ENCODE measurements at places on chromosomes 4 and X.

DNA sequence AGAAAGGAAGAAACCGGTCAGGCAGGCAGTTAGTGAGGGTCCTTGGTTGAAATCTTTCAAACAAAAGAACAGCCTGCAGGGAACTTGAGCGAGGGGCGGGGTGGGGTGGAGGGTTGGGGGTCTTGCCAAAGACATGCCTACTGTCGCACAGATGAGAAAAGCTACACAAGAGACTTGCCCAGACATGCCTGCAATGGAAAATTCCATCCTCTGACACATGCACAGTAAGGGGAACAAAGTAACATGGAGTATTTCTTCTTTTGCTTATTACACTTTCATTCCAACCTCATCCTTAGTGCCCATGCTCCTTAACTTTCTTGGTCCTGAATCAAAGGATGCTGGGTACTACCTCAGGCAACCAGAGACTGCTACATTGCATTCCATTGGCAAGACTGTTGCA is 1491.2 kb downstream of the STIM2 start:
- no peak for DNase-seq

DNA sequence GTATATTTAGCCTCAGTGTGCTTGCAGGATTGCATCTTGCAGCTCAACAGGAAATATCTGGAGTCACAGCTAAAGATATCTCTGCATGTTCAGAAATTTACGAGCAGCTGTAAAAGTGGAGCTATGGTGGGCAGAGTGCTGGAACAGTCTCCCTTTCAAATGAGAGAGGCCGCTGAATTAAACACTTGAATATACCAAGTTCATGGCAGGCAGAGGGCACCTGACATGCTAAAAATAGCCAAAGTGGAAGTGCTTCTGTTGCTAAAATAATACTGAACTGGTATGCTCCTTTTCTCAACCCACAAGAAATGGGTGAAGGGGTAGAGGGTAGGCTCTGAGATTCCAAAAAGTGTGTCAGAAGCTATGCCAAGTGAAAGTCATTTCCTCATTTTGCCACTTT is 98.1 kb downstream of the MGST2 start:
- no peak for DNase-seq

- DNase-seq, result peak; percentile 66
These were observed 1746.4 kb upstream of the PCDH7 start for GRCh38 chr4:28973587-28974350.

GRCh38 chr4:109174224-109174953 is 128.1 kb downstream of the COL25A1 start:
- DNase-seq, result no peak

GRCh38 chr4:125041372-125041930 is 273.3 kb upstream of the FAT4 start:
- no peak for DNase-seq

- no peak for DNase-seq
These were observed 68.0 kb downstream of the ACOX3 start for GRCh38 chr4:8372506-8372905.

DNA sequence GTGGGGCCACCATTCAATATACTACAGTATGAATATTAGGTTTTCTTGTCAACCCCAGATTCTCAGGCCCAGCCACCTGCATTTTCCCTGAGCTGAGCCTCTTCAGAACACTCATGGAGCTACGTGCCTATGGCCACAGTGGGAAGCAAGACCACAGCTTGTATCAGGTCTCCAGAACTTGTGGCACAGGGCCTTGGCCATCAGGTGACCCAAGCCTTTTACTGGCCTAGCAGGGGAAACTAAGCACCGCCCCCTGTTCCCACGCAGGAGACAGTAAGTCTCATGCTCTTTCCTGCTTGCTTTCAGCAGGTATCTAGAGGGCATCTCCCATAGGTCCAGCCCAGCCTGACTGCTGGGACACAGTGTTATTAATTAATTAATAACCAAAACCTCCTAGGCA is 138.4 kb upstream of the MAMLD1 start:
- DNase-seq, result no peak

- DNase-seq, result no peak
These were observed 266.2 kb downstream of the PPP3CA start for GRCh38 chr4:101081166-101081565.

- DNase-seq, result no peak
These were observed 94.1 kb downstream of the DRD5 start for GRCh38 chr4:9875516-9875915.

GRCh38 chr4:6987588-6987961 is 55.6 kb upstream of the TADA2B start:
- no peak for DNase-seq

- no peak for DNase-seq
These were observed 58.5 kb downstream of the KDM6A start for GRCh38 chrX:44931441-44931973.

DNA sequence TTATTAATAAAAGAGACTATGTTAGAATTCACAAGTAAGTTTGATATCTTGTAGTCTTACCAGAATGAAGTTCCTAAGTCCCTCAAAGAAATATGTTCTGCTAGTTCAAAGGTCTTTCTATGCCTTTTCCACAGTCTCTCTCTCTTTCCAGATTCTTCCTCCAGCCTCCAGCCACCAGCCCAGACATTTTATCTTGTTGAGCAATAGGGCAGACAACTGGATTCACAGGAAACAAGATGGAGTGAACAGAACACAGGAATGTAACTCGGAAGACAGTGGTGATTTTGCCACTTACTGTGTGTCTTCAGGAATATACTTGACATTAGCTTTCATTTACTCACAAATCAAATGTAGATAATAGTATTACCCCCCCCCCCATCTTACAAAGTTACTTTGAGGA is 17.1 kb upstream of the CPEB2 start:
- no peak for DNase-seq

DNA sequence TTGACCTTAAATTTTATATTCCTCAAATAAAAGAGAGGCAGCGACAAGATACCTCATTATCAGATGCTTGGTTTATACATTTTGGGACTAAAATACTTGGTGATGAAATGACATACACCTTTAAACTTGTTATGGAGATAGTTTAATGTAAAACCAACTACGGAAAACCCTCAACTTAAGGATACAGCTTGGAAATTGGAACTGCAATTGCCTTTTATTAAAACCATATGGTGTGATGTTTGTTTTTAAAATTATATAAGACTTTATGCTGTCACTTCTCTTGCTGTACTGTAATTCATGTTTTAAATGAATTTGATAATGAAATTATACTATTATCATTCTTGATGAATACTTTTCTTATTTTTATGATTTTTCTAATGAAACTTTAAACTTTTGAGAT is 25.9 kb downstream of the METTL14 start:
- DNase-seq, result no peak

DNA sequence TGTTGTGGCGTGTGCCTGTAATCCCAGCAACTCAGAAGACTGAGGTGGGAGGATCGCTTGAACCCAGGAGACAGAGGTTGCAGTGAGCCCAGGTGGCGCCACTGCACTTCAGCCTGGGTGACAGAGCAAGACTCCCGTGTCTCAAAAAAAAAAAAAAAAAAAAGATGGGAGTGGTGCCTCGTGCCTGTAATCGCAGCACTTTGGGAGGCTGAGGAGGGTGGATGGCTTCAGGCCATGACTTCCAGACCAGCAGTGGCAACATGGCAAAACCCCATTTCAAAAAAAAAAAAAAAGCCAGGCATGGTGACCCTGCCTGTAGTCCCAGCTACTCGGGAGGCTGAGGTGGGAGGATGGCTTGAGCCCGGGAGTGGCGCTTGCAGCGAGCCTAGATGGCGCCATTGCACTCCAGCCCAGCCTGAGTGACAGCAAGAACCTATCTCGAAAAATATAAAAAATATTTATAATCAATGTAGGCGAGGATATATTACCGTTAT is 27.0 kb downstream of the EIF2S3 start:
- DNase-seq, result peak; percentile 95

DNA sequence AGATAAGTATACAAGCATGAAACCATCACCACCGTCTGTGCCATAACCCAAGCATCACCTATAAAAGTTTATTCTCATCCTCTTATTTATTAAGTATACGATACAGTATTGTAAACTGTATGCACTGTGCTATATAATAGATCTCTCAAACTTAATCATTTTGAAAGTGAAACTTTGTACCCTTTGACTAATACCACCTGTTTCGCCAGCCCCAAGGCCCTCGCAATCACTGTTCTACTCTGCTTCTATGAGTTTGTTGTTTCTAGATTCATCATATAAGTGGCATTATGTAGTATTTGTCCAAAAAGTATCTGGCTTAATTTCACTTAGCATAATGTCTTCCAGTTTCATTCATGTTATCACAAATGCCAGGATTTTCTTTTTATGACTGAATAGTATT is 72.1 kb upstream of the DOCK11 start:
- no peak for DNase-seq

DNA sequence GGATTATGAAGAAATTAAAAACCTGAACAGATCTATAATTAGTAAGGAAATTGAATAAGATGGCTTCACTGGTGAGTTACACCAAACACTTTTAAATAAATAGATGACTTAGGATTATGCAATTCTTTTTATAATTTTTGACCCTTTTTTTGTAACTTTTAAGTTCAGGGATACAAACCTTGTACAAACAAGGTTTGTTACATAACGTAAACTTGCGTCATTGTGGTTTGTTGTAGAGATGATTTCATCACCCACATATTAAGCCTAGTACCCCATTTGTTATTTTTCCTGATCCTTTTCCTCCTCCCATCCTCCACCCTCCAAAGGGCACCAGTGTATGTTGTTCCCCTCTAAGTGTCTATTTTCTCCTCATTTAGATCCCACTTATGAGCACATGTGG is 75.7 kb downstream of the CPEB2 start:
- no peak for DNase-seq

- no peak for DNase-seq
These were observed 218.5 kb downstream of the SPANXN3 start for GRCh38 chrX:143298663-143299241.

- peak; percentile 43 for DNase-seq
These were observed 57.8 kb upstream of the NKX1-1 start for GRCh38 chr4:1463927-1464540.

DNA sequence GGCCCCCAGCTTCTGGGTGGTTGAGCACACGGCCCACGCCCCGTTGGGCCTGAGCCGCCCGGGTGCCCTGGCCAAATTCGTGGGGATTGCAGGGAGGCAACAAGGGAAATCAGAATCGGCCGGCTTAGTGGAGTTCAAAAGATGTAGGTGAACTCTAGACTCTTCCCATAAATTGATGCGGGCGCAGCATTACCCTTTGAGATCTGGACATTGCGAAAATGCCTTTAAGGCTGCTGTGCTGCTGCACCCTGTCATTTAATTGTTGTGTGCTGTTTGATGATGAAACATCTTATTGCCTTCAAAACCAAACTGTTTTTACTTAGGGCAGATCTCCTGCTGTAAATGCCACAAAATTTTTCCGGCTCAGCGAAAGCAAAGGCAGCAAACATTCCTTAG is 409 bp upstream of the MPP1 start:
- DNase-seq, result no peak

DNA sequence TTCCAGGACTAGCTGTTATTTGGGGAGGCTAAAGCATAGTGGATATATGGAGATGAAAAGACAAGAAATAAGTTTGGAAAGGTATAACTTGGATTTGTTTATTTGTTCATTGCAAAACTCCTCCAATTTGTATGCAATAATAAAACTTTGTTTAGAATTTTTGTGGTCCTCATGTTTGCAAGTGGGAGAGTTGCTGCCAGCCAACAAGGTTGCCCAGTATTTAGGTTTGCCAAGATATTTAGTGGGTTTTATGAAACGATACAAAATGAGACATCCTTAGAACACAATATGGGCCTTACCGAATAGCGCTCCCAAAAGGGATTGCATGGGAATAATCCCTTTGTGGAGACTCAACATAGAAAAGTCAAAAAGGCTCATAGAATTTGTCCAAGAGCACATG is 162.1 kb downstream of the INPP4B start:
- no peak for DNase-seq

- DNase-seq, result no peak
These were observed 74.3 kb upstream of the MSANTD1 start for GRCh38 chr4:3174371-3175338.

GRCh38 chrX:71992711-71993110 is 82.1 kb downstream of the NHSL2 start:
- no peak for DNase-seq

- peak; percentile 46 for DNase-seq
These were observed 148.3 kb upstream of the NHS start for GRCh38 chrX:17226736-17227135.

GRCh38 chr4:25098964-25099891 is 61.0 kb downstream of the SEPSECS start:
- DNase-seq, result no peak

GRCh38 chr4:41476310-41476885 is 61.6 kb upstream of the LIMCH1 start:
- DNase-seq, result no peak

- DNase-seq, result no peak
These were observed 61.5 kb downstream of the TMEM131L start for GRCh38 chr4:153527690-153528089.

DNA sequence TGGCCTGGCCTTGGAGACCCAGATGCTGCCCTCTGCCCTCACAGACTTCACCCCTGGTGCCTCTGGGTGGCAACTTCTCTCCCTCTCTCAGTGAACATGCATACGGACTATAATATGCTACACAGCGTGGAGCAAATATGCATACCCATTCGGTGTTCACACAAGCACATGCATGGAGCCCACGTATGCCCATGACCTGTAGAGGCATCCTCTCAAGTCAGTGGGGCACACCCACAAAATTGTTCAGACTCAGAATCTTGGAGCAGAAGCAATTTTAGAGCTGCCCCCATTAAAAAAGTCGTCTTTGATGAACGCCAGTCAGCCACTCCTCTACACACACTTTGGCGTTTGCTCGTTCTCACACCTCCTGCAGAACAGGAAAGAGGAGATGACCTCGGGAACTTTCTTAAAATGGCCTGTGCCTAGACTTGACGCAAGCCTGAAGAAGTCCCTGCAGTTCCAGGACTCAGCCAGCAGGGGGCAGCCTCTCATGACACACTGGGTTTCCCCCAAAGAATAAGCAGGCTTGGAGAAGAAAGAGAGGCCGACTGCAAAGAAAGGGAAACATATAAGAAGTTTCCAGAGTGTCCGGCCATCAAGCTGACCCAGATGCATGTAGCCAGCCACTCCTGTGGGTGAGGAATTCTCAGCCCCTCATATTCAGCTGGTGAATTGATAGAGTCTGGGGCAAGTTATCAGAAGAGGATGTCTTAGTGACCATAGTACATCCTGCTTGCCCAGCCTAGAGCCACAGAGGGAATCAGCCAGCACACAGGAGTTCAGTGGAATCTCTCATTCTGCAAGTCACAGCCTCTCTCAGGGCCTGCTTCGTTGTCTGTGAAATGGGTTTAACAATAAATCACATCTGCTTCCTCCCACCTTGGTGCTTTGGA is 17.3 kb downstream of the APLN start:
- DNase-seq, result peak; percentile 74

GRCh38 chr4:172061204-172061603 is 248.0 kb downstream of the GALNTL6 start:
- DNase-seq, result no peak

All from islet precursor cell (in vitro differentiated cells).